NCI-H2029 treated with DMSO at 0.1 percent for 48 hours (cell line): ENCODE measurements at places on chromosomes 2 and 18.

DNA sequence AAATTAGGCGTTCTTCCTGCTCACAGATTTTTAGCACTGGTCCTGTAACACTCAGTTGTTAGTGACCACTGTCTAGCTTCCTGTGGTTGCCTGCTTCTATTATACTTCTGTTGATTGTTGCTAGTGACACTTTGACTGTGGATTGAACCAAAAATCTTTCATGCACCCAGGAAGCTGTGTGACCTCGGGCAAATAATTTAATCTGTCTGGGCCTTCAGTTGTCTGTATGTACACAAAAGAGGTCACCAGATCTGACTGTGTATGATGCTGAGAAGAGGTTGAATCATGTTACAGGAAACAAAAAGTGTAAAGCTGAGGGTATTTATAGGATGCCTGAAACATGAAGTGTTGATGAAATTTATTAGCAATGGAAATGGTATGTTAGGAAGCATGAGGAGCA lies 12.7 kb downstream of the ICOS start:
- DNase-seq, result no peak

- DNase-seq, result no peak
Measured at GRCh38 chr2:119233326-119234020, 9.8 kb downstream of the STEAP3 start.

GRCh38 chr2:110834134-110834827 lies 101.9 kb downstream of the ACOXL start:
- DNase-seq, result no peak

DNA sequence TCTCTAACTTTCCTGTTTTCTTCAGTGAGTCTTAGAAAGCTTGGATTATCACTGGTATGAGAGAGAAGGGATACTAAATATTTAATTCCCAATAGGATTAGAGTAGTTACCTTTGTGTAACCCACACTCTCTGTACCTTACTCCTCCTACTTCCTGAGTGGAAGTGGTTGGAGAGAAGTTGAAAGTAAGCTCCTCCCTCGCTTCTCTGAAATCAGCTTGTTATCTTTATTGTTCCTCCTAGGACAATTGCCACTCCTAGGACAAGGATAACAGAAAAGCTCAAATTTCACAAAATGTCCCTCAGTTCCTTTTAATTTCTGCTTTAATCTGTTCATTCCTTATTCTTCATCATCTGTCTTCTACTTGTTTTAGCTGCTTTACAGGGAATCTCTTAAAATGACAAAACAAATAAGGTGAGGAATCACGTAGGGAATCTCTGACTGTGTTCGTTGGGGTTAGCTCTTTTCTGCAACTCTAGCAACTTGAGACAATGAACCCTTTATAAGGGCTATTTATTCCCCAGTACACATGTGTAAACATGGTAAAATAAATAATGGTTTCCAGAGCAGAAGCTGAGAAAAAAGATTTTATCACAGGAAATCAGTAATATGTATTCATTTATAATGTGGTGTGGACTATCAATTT lies 8.6 kb downstream of the ITPRID2 start:
- no peak for DNase-seq

DNA sequence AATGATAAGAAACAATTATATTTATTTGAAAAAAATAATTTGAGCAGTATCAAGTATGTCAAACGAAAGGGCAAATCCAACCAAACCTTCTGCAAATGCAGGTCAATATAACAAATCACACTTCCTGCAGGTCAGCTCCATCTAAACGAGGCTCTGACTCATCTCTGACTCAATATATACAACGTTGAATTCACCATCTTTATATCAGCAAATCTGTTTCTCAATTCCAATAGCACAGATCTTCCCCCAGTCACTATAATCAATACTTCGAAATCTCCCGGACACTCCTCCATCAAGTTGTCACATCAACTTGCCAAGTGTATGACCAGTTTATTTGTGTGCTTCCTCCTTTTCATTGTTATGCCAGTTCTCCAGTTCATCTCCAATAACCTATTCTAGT lies 388.9 kb downstream of the ZEB2 start:
- DNase-seq, result no peak

DNA sequence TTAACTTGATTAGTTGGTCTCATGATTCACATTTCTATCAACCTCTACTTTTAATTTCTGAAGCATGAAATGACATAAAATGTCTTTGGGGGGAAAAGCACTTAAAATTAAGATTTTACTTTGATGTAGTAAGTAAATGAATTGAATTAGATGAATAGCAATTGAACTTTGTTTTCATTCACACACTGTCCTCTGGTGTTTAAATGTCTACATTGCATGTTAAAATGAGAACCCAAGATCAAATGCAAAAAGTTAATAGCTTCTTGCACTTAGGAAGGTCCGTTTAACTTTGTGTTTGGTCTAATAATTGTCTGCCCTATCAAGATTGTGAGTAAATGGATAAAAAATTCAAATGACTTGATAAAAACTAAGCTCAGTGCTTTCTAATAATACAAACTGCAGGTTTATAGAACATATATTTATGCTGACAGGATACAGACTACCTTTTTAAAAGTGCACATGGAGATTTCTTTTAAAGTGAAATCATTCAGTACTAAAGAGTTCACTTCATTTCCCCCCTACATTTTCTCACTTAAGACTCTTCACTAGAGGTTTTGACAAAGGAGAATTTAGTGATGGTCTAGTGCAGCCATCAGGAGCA lies 156.2 kb upstream of the NABP1 start:
- DNase-seq, result no peak

- DNase-seq, result no peak
Measured at GRCh38 chr2:10202131-10202665, 79.7 kb downstream of the RRM2 start.

- no peak for DNase-seq
Measured at GRCh38 chr18:5895876-5896740, 786 bp upstream of the TMEM200C start.

GRCh38 chr18:12657684-12658425 lies at the start of gene SPIRE1:
SPIRE1 (minus strand) TSS chr18:12658107; CDS start chr18:12657866, 241 bp downstream.
- no peak for DNase-seq

GRCh38 chr2:99624677-99625076 lies 134.9 kb upstream of the REV1 start:
- no peak for DNase-seq

DNA sequence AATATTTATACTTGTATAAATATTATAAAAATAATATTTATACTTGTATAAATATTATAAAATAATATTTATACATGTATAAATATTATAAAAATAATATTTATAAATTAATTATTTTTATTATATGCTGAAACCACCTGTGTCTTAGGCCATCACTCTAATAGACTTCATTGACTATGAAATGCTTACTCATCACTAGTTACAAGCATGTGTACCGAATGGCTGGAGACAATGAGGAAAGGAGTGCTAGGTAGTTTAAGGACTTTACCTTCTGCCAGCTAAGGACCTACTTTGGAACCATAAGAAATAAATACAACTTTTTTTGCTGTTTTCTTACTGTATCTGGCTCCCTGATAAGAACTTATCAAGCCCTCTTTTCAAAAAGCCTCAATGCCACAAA lies 228.8 kb downstream of the LRRTM1 start:
- no peak for DNase-seq

DNA sequence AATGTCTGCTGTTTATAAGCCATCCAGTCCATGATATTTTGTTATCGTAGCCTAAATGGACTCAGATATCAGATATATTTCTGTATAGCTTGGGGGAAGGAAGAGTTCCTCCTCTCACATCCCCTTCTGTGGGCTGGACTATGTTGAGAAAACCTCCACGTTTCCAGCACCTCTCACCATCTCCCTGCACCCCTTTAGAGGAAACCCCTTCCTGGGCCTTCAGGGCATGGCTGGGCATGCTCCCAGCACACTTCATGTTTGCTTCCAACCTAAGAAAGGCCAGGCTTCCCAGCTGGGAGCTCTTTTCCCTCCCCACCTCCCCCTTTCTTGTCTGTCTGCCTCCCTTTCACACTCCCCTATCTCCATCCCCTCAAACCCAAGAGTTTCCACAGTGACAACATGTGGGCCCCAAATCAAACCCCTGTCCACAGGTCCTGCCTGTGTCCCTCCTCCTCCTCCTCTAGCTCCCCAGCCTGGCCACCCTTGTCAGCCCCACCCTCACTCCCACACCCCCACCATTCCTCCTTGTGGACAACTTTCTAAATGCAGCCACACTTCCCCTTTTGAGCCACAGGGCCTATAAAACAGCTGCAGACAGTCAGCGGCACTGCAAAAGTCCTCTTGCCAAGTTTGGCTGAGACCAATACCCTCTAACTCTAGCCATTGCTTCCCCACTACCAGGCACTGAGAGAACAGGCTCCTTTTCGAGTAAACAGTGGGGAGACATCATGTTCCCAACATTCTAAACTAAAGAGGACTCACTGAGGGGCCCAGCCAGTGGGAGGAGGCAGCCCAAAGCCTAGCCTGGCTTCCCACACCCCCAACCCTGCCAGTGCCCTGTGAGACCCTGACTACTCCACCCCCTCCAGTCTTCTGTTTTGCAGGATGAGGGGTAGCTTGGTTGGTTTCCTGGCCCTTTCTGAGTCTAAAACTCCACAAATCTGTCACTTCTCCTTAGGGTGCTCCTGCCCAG lies 120.5 kb downstream of the ZFP36L2 start:
- no peak for DNase-seq

DNA sequence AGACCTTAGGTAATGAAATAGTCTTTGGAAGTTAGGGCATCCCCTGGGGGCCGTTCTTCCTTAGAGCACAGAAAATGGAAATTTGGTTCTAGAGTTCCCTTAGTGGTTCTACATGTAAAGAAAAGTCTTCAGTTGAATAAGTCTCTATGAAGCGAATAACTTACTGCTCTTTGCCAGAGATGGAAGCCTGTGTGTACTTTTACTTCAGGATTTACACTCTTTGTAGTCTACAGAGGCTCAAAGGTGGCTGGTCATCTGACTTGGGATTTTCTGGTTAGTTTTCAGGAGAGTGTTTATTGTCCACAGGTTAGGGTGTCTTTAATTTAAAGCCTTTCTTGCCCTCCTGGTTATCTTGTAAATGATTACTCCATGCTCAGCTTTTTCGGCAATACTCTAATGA lies 210.6 kb downstream of the ZNF521 start:
- no peak for DNase-seq

- no peak for DNase-seq
Measured at GRCh38 chr2:134203175-134203574, 50.7 kb upstream of the MGAT5 start.

DNA sequence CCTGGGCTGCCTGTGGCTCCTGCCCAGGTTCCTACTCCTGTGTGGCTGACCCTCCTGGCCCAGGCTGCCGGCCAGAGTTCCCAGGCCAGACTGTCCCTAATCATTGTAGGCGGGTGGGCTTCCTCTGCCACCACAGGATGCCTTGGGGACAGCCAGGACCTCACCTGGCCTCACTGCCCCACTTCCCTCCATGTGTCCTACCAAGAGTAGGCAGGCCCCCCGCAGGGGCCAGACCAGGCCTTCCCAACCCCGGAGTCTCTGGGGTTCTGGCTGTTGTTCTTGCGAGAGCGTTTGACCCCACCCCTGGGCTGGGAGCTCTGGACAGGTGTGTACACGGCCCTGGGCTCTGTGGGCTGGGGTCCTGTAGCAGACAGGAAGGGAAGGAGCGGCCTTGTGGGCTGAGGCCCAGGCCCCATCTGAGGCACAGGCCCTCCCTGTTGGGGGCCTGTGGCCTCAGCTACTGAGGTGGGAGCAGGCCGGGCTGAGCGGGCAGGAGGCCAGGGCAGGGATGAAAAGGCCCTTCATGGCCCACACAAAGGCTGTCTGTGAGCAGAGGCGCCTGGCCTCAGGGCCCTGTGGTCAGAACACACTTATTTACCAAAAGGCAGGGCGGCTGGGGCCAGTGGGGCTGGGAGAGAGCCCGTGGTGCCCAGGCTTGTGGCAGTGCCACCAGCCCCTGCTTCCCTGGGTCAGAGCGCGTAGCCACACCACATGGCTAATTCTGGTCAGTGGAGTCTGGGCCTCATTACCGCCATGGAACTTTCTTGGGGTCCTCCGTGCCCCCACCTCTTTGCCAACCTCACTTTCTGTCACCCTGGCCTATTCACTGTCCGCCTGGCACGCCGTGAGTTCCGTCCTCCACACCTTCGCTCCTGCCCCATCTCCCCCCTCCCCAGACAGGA lies 2.0 kb downstream of the SNORC start:
- DNase-seq, result no peak

GRCh38 chr2:20567926-20568179 lies 83.0 kb downstream of the HS1BP3 start:
- no peak for DNase-seq

- DNase-seq, result no peak
Measured at GRCh38 chr2:163943403-163944346, 207.9 kb upstream of the FIGN start.

DNA sequence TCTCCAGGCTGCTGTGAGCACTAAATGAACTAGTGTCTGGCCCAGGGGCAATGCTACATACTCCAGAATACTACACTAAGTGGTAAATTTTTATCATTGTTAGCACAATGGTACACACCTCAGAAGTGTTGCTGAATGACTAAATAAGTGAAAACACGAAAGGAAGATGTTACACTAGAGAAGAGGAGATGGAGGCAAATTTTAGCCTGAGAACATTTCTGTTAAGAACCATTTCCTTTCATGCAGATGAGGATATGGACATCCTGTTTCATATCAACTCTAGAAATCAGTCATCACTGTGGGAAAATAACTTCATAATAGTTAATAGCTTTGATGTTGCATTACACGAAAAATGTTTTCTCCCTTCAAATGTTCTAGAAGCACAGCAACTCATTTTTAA lies 117.6 kb upstream of the STK17B start:
- no peak for DNase-seq

DNA sequence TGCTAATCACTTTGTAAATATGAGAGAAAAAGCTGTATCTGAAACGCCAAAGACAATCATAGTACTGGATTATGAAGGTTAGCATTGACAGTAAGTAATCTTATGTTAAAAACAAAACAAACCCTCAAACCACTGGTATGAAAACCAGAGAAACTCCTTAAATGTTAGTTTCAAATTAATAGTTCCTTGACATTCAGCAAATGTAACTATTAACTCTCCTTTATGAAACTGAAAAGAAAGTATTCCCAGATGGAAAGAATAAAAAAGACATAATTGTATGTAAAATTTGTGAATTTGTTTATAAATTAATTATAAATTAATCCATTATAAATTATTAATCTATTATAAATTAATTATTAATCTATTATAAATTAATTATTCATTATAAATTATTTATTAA lies 12.3 kb downstream of the FASTKD1 start:
- DNase-seq, result no peak

DNA sequence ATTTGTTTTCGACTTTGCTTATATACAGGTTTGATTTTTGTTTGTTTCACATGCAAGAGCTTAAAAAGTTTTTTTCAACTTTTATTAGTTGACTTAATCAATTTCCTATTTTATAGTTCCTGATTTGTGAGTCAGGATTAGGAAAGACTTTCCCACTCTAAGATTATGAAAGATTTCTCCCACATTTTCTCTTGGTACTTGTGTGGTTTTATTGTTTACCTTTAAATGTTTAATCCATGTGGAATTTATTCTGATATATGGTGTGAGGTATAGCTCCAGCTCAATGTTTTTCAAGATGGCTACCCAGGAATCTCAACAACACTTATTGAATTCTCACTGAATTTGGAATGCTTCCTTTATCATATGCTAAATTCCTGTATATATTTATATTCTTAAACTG lies 117.8 kb upstream of the LGALSL start:
- no peak for DNase-seq

GRCh38 chr18:58100154-58100553 lies 56.1 kb downstream of the NEDD4L start:
- no peak for DNase-seq
